ENCODE measurements at places on chromosomes 12 and 14. TPM values are rescaled to one million over a fixed set of nuclear protein-coding genes. Genes with fewer than 3 reads are reported as not detected.

GRCh38 chr14:77224212-77224611 lies 42.6 kb downstream of the TMEM63C start:
- no peak for DNase-seq

- no peak for DNase-seq
Measured at GRCh38 chr12:120835657-120836056, 68.5 kb downstream of the SPPL3 start.

- DNase-seq = no peak
Measured at GRCh38 chr14:83071888-83072501, 1538.3 kb upstream of the SEL1L start.

DNA sequence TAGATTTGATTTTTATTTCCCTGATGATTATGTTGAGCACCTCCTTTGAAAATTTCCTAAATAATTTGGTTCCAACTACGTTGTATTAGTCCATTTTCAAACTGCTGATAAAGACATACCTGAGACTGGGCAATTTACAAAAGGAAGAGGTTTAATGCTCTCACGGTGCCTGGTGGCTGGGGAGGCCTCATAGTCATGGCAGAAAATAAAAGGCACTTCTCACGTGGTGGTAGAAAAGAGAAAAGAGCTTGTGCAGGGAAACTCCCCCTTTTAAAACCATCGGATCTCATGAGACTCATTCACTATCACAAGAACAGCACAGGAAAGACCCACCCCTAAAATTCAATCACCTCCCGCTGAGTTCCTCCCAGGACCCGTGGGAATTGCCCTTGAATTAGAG lies 372.3 kb downstream of the RPL10L start:
- no peak for DNase-seq

DNA sequence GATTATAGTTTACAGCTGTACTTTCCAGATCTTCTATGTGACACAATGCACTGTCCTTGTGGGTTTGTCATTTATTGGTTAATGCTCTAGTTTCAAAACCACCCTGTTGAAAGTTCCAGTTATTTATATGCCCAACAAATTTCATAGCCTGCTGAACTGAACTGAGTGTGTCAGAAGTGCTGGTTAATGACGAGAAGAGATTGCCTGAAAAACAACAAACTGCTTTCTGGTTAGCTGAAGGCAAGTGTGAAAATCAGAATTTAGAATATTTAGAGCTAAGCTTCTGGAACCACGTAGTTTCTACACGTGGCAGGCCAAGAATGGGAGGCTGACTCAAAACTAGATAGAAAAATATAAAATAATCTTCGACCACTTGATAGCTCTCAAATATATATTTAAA lies 19.1 kb upstream of the RIN3 start:
- DNase-seq = no peak

GRCh38 chr14:68283378-68284123 lies 464.0 kb downstream of the RAD51B start:
- peak; percentile 36 for DNase-seq

- DNase-seq = no peak
Measured at GRCh38 chr14:94532447-94532846, 23.2 kb upstream of the SERPINA12 start.

- peak; percentile 81 for DNase-seq
Measured at GRCh38 chr12:25957793-25958427, 572 bp upstream of the RASSF8 start.

- no peak for DNase-seq
Measured at GRCh38 chr14:82192387-82192786, 658.7 kb upstream of the SEL1L start.

DNA sequence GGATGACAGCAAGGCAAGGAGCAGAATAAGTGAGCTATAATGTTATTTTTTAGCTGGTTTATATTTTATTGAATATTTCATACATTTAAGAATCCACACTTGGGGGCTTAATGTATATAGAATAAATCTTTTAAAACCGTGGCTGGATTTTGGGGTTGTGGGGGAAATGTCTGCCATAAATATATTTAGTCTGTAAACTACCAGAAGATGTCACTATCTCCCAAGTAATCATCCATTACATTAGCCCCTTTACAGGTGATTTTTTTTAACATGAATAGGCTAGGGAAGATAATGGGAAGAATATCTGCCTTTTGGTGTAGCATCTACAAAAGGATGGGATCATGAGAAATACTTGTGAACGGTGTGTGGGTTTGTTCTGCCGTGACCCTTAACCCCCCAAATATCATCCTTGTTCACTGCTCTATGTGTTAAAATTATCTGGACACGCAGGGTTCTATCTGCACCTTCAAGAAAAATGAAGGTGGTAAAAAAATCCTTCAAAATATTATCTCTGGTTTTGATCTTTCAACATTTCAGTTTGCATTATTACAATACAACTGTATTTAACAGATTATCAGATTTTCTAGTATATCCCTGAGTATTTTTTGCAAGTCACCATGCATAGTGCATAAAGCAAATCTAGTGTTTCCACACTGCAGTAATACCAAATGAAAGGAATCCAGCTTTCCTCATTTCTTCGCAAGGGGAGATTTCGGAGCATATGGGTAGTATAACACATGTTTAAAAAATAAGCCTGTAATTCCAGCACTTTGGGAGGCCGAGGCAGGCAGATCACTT lies 8.0 kb upstream of the SLC17A8 start:
- peak; percentile 59 for DNase-seq

GRCh38 chr12:22256041-22256441 lies 78.5 kb downstream of the ST8SIA1 start:
- DNase-seq = no peak

- no peak for DNase-seq
Measured at GRCh38 chr12:110002676-110003515, 3.7 kb downstream of the ANKRD13A start.

DNA sequence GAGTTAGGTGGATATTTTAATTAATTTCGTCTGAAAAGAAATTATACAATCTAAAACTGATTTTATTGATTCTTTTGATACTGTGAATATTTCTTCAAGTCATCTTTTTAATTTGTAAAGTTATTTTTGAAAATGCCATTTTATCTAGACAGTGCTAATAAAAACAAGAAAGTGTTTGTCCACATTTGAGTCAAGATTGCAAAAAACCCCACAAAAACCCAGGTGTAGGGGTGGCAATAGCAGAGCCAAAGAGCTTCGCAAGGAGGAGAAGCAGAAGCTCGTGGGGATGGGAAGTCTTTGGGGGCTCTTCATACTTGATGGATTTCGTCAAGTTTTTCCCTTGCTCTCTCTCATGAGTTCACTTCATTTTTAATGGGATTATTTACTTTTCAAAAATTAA lies 6.0 kb downstream of the RNASE6 start:
- DNase-seq = no peak

- DNase-seq = no peak
Measured at GRCh38 chr14:66238969-66239368, 247.2 kb upstream of the CCDC196 start.

GRCh38 chr14:65927931-65928356 lies 515.4 kb downstream of the FUT8 start:
- DNase-seq = no peak

DNA sequence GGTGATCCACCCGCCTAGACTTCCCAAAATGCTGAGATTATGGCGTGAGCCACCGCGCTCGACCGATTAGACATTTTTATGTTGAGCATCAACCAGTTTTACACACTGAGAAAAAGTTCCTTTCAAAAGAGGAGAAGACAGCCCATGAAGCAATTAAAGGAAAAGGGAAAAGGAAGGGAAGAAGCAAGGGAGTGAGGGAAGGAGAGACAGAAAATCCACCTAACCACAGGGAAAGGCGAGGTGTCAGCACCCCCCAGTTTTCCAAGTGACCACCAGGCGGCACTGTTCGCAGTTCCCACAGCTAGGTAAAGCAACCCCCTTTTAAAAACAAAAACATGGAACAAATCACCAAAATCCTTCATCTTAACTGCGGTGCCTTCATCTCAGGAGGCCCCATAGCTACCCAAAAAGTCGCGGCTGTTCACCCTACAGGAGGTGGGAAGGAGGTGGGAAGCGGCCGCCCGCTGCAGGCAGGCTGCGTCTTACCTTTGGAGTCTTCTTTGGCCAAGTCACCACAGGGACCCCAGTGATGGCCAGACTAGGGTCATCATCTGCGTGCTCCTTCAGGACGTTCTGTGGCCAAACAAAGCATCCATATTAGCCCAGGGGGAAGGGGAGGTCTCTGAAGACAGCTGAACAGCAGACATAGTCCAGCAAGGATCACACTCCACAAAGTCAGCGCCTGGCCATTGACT lies 86.6 kb downstream of the KDM2B start:
- peak; percentile 67 for DNase-seq

GRCh38 chr14:54739514-54739913 lies 163.1 kb downstream of the GCH1 start:
- DNase-seq = no peak

DNA sequence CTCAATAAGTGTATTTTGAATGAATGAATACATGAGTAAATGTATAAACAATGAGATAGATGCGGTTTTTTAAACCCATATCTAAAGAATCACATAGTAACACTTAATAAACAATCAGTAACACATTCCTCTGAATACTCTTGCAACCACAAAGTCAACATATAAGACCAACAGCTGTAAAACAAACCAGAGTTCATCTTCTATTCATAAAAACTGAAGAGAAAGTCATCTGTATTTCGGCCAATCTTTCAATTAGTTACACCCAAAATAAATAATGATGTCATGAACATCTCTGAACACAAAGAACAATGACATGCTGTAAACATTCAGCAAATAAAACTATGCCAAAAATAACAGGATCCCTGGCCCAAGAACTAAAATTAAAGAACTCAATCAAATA lies 47.2 kb downstream of the ARMH4 start:
- DNase-seq = peak; percentile 48

DNA sequence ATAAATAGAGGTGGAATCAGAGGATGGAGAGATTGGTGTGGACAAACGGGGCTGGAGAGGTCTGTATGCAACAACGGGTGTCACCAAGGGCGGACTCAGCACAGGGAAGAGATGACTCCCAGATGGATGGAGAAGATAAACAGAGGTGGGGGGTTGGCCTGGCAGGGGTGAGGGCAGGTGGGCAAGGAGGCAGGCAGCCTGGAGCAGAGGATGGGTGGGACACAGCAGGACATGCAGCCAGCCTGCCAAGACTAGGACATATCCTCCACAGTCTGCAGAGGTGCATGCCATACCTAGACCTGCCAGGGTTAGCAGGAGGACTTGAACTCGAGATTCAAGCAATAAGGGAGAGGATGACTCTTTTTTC lies 56.2 kb downstream of the TTC7B start:
- DNase-seq = no peak

- no peak for DNase-seq
Measured at GRCh38 chr12:6272300-6273204, 37.9 kb upstream of the PLEKHG6 start.

DNA sequence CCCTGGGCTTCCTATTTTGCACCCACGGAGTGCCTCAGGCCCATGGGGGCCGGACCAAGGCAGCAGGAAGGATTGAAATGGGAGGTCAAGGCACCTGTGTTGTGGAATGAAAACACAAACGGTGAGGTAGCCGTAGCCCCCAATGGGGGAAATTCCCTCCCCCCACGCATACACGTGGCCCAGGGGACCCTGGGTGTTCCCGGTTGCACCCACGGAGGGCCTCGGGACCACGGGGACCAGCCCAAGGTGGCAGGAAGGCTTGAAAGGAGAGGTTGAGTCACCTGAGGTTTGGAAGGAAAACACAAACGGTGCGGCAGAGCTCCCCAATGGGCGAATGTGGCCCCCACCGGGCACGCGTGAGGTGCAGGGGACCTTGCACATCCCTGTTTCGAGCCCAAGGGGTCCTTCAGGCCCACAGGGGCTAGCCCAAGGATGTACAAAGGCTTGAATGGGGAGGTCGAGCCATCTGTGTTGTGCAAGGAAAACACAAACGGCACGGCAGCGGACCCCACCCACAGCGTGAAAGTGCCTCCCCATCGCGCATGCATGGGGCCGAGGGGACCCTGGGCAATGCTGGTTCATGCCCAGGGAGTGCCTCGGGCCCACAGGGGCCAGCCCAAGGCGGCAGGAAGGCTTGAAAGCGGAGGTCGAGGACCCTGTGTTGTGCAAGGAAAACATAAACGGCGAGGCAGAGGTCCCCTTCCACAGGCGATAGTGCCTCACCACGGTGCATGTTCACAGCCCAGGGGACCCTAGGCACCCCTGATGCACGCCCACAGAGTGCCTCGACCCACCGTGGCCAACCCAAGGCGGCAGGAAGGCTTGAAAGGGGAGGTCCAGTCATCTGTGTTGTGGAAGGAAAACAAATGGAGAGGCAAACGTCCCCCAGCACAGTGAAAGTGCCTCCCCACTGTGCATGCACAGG lies 376.7 kb downstream of the ALG10 start:
- no peak for DNase-seq

The IQSEC3 gene
- under 0.01 TPM for total RNA-seq

The MGAT4C gene
- not detected for total RNA-seq

The PTHLH gene
- total RNA-seq = not detected

The PTPRO gene
- total RNA-seq = not detected

The FIGNL2 gene
- total RNA-seq = 1.2 TPM

The RTL1 gene
- not detected for total RNA-seq

Measured in dermis blood vessel endothelial cell (primary cell).